ENCODE measurements at places on chromosomes 1 and 21. TPM values are rescaled to one million over a fixed set of nuclear protein-coding genes. Genes with fewer than 3 reads are reported as not detected.

DNA sequence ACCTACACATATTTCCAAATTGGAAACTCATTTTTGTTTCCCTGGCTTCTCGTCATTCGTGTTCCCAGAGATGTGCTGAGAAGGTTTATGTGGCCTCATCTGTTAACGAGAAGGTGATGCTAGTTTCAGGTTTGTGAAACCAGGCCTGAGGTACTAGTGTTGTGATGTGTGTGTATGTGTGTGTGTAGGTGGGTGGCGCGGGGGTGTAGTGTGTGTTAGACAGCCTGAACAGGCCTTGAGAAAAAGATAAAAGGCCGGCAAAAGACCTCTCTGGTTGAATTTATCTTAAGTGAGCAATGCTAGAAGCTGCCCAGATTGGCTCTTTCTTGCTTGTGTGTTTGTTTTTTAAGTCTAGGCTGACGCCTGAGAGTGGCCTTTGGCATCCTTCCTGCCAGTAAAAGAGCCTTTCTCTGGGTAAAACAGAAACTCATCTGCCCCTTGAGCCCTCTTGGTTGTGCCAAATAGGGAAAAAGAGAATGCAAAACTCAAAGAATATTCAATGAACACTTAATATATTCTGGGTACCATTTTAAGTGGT, 65.8 kb upstream of the HSD17B7 start:
- DNase-seq, result no peak

The PROK1 gene
- total RNA-seq, result not detected

The TTC22 gene
- total RNA-seq, result 65.2 TPM

GRCh38 chr1:168045311-168045710, 91.4 kb downstream of the GPR161 start:
- no peak for DNase-seq

The SDHB gene
- total RNA-seq, result 42.6 TPM

The SLC9C2 gene
- total RNA-seq, result not detected

DNA sequence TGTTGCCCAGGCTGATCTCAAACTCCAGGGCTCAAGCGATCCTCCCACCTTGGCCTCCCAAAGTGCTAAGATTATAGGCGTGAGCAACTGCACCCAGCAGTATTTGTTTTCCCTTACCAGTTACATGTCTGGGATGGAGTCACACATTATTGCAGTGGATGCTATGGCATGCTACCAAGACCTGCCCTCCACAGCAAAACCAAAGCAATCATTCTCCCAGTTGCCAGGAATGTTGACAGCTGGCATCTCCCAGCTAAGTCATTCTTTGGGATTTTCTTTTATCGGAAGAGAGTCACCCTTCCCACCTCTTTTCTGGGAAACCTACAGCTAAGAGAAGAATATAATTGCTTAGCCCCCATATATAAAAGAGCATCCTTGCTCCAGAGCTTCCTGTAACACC, 49.4 kb upstream of the RGS7 start:
- no peak for DNase-seq

All from stomach (tissue), 19 donors.